ENCODE measurements at places on chromosomes 2 and 18.
A peak's percentile ranks its signal among the peaks of the same experiment; 100 is the strongest.

DNA sequence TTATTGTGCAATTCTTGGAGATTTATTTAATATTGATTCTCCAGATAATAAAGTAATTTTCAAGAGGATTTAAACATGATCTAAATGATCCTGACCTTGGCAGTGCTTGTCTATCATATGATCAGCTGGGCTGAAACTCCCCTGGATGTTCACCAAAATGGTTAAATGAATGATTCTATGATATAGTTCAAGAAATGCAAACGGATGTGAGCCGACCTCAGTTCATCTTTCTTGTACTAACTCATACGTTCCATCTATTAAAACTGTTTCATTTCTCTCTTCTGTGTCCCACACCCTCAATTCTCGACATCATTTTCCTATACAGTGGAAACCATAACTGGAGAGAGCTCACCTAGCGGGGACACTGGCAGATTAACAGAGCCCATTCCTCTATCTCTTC lies 281.7 kb upstream of the CCDC68 start:
- DNase-seq = no peak

DNA sequence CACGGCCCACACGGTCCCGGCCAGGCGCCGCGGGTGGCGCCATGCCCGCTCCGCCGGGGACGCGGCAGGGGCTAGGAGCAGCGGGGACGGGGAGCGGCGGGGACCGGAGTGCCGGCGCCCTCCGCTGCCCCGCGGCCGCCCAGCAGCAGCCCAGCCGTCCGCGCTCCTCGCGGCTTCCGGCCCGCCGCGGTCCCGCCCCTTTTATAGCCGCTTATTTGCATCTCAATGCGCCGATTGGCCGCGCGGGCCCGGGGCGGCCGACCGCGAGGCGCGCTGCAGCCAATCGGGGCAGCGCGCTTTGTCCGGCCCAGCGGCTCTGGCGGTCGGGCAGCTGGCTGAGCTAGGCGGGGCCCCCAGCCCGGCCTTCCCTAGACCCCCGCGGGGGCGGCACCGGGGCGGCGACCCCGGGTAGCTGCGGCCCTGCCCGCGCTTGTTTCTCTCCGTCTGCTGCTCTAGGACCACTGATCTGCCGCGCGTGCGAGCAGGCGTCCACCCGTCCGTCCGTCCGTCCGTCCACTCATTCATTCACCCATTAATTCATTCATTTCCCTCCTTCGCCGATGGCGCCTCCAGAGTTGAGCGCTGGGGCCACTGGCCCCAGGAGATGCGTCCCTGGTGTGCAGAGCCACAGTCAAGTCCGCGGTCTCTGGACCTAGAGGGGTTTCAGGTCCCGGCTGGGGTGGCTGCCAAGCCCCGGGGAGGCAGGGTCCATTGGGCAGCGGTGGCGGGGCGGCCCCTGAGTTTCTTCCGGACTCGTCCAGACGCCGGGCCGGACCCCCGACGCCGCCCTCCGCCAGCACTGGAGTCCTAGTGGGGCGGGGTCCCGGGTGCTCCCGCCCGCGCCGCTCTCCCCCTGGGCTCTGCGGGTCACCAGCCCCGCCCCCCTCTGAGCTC lies at the start of gene HES6:
Gene HES6 (minus strand): TSS at position 176 of the 894 bp plus-strand sequence. CDS start 133 bp downstream, at position 43.
- DNase-seq = peak; percentile 85

GRCh38 chr2:11876889-11877288 lies 130.5 kb downstream of the LPIN1 start:
- no peak for DNase-seq

- no peak for DNase-seq
Observed at GRCh38 chr2:237773826-237774225, 24.8 kb upstream of the RBM44 start.

DNA sequence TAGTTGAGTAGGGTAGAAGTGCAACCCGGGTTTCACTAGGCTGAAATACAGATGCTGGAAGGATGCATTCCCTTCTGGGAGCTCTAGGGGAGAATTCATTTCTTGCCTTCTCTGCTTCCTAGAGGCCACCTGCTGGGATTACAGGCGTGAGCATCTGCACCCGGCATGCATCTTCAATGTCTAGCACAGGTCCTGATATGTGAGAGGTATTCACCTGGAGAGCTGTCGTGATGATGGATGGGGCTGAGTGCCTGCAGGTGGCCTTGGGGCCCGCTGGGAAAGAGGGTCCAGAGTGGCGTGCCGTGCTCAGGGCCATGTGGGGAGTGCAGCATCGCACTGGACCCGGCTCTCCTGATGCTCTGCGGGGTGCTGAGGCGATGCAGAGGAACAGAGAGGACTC lies 6.6 kb upstream of the NTSR2 start:
- DNase-seq = no peak

- DNase-seq = no peak
Observed at GRCh38 chr18:6022845-6023244, 127.5 kb upstream of the TMEM200C start.

DNA sequence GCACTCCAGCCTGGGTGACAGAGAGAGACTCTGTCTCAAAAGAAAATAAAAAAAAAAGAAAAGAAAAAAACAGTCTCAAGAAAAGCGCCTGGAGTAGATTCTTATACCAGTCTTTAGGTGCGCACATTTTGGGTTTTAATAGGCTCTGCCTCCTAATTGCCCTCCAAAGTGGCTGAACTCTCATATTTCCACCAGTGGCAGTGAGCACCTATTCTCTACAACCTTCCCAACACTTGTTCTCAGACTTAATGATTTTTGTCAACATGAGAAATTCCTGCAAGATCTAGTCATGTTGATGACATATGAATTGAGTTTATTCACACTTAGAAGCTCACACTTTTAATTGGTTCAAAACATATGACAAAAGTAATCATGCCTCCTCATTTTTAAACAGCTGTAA lies 39.0 kb downstream of the PLB1 start:
- DNase-seq = no peak

DNA sequence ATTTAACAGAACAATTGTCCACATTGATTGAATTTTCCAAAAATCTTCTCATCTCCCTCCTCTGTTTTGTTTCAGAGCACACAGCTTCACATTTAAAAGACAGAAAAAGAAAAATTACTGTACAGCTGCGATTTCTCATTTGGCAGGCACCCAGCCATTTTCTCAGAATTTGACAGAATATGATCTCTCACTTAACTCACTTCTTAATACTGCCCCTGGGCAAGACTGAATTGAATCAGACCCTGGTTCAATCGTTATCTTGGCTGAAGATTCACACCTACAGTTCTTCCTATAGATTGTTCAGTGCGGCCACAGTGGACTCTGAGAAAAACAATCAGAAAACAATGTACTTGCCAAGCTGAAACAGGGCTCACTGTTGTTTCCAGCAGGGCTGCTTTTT lies 90.2 kb upstream of the LHCGR start:
- no peak for DNase-seq

DNA sequence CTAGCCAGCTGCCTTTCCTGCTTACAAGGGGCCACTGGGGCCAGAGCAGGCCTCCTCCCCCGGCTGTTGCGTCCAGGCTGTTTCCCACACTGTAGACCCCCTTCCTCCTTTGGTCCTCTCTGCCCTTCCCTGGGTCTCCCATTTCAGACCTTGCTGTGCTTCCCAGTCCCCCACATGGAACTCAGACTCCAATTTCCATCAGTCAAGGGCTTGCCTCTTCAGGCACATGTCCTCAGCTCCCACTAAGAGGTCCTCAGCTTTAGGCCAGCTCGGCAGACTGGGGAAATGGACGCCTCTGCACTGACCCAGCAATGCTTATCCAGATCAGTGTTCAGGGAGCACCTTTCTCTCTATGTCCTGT lies 98.0 kb upstream of the BZW1 start:
- DNase-seq = no peak

GRCh38 chr2:215692387-215693079 lies 256.7 kb upstream of the FN1 start:
- no peak for DNase-seq

- DNase-seq = no peak
Observed at GRCh38 chr2:8416001-8416571, 265.8 kb upstream of the ID2 start.

- DNase-seq = no peak
Observed at GRCh38 chr18:10935588-10935987, 213.8 kb downstream of the PIEZO2 start.

GRCh38 chr2:156331572-156332283 lies 793 bp downstream of the NR4A2 start:
- peak; percentile 74 for DNase-seq

DNA sequence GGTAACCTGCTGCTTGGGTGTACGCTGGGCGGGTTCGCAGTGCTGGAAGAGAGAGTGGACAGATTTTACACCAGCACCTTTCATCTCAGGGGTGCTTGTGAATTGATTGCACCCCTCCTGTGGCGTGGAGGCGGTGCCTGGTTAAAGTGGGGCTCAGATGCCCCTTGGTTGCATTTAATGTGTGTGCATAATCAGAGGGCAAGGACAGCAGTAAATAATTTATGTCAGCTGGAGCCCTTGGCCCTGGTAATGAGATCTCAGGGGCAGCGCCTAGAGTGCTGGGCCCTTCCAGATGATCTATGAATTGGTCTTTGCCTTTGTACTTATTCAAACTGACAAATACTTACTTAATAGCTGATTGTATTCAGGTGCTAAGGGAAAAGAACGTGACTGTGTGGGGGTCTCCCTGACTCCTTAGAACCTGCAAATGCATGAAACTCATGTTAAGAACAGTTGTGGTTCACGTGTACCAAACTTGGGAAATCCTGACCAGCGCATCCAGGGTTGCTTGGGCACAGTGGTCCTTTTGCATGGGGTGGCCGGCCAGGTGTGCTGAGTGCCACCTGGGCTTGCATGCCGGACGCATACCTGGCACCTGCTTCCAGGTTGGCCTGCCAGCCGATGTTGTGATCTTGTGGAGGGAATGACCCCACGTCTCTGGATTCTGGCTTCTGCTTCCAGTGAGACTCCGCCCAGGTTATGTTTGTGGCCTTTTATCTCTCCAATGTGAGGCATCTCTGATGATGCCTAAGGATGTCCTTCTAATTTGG lies 118.5 kb downstream of the AGAP1 start:
- no peak for DNase-seq

- DNase-seq = peak; percentile 44
Observed at GRCh38 chr2:65227020-65227455, 593 bp upstream of the ACTR2 start.

DNA sequence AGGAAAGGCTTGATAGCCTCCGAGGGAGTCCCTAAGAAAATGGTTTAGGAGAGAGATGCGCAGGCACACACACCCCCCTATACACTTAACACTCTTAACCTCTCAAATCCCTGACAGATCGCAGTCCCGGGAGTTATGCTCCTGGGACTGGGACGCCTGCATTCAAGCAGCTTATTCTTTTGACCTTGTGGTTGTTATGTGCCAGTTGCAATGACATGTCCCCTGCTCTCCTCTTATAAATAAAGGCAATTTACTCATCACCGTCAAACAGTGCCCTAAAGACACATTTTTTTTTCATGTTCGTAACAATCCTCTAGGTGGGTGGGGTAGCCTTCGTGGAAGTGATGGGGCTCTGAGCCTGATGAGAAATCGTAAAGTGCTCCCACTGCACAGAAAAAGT lies 162.2 kb downstream of the LRRC30 start:
- no peak for DNase-seq

DNA sequence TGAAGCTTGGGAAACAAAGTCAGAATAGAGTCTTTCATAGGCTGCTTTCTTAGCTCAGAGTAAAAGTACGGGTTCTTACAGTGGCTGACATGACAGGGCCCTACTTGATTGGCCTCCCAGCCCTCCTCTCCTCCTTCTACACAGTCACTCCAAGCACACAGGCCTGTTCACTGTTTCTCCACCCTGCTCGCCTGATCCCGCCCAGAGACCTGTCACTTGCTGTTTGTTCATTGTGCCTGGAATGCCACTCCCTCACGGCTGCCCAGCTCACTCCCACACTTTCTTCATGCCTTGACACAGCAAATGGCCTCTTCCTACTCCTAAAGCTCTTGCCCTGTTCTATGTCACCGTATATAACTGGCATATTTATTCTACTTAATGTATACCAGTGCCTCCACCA lies 104.8 kb downstream of the MAP4K4 start:
- peak; percentile 50 for DNase-seq

- DNase-seq = no peak
Observed at GRCh38 chr2:104746299-104746698, 107.6 kb upstream of the POU3F3 start.

DNA sequence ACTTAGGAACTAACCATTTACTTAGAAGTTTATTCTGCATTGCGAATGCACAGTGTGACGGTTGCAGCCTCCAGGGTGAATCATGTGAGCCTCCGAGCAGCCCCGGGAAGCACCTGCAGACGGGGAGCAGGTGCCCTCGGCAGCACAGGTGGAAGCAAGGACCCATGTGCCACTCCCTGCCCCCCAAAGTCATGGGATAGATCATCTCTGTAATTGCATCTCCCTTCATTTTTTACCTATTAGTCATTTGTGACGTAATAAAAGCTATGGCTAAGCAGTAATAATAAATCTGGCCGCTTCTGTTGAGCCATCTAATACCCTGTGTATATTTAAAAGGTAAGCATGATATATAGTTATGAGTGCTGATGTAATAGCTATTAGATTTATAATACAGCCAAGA lies 97.2 kb downstream of the PTGR3 start:
- DNase-seq = no peak

- no peak for DNase-seq
Observed at GRCh38 chr2:172242961-172243360, 140.3 kb upstream of the DLX2 start.

DNA sequence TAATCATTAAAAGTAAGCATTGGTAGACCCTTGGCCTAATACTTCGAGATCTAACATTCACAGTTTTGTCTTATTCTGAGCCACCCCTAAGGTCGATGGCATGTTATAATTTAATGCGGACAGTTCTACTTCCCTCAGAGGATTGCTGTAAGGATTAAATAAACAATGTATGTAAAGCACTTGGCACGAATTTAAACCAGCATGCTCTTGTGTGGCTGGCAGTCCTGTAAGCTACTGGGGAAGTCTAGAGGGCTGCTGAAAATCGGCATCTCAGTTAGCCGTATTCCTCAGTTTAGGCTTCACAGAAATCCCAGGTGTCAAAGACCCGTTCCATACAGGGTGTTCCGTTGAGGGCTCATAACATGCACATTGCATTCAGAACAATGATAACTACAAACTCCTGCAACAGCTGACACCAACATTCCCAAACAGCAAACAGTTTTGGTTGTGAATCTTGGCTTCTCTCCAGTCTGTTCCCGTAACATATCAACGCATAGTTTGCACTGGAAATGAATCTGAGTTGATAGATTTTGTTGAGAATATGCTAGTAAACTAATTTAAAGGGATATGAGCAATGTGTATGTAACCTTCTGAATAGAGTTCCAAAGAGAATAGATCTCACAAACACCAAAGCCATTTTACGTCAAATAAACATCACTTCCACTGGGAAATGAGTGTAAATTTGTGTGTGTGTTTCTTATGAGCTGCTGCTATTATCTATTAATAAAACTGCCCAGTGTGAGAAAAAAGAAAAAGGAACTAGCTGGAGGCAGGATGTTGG lies 52.2 kb upstream of the ACKR3 start:
- no peak for DNase-seq

GRCh38 chr2:213189001-213189899 lies 37.8 kb upstream of the IKZF2 start:
- DNase-seq = no peak

- DNase-seq = no peak
Observed at GRCh38 chr2:27369471-27370025, 590 bp downstream of the EIF2B4 start.

DNA sequence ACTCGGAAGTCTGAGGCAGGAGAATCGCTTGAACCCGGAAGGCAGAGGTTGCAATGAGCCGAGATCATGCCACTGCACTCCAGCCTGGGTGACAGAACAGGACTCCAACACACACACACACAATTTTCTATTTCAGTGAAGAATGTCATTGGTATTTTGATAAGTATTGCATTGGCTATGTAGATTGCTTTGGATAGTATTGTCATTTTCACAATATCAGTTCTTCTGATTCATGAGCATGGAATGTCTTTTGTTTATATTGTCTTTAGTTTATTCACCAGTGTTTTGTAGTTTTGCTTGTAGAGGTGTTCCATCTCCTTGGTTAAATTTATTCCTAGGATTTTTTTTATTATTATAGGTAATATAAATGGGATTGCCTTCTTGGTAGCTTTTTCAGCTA lies 693.4 kb upstream of the SYT4 start:
- no peak for DNase-seq
